ENCODE measurements at places on chromosomes 13 and 19. TPM values are rescaled to one million over a fixed set of nuclear protein-coding genes. Genes with fewer than 3 reads are reported as not detected.

DNA sequence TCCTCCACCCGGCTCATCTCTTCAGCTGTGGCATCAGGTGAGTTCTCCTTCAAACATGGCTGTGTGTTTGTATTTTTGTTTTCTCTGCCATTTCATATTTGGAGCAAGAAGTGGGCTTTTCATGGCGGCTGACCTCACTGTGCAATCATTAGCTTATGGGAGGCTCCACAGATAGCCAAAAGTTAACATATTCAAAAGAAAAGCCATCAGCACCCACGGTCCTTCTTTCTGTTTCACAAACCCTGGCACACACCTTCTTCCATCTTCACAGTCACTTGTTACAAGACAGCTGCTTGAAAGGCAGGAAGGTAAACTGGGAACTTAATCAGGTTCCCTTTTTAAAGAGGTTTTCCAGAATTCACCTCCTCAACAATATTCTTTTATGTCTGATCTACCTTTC lies 69.3 kb upstream of the ATP12A start:
- H3K4me3 ChIP-seq = no peak overlapping the region
- peaks cover 8% of the 10 kb centered on the region for H3K4me1 ChIP-seq
- no peaks in the 10 kb centered on the region for H3K27me3 ChIP-seq
- no peak overlapping the region for H3K27ac ChIP-seq
- no peaks in the 10 kb centered on the region for H3K36me3 ChIP-seq
- DNase-seq = no peak

DNA sequence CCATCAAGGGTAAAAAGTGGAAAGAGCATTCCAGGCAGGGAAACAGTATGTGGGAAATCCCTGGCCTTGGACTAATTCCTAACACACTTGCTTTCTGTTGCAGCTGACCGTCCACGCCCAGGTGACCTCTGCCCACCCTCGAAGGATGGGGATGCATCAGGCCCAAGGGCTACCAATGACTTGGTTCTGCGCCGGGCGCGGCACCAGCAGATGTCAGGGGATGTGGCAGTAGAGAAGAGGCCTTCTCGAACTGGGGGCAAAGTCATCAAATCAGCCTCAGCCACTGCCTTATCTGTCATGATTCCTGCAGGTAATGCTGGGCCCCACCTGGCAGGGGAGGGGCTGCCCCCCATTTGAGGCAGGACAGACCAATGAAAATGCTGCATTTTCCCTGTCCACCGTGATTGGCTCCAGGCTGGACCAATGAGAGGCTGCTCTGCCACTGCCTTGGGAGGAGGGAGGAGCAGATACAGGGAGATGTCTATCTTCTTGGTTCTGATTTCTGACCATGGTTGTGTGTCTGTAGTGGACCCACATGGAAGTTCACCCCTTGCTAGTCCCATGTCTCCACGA lies 12.6 kb downstream of the DNASE2 start:
- no peaks in the 10 kb centered on the region for H3K27me3 ChIP-seq
- H3K4me1 ChIP-seq = peaks cover 5% of the 10 kb centered on the region
- no peak for DNase-seq
- no peak overlapping the region for H3K27ac ChIP-seq
- H3K4me3 ChIP-seq = no peak overlapping the region

The GRIK5 gene
- 0.19 TPM for total RNA-seq

DNA sequence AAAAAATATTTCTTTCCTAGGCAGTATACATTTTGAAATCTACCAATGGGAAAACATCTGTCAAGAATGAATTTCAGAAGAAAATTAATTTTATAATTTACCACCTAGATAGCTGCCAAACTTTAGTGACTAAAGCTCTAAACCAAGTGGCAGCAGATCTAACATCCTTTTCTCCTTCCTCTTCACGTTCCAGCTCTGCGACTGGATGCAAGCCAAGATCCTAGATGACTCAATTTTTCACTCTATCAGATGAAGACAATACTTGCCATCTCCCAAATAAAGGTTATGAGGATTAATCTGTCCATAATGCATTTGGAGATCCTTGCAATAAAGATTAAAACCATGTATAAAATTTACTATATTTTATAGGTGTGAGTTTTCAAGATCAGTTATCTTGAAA lies 66.7 kb upstream of the MIR17HG start:
- no peak overlapping the region for H3K4me3 ChIP-seq
- no peaks in the 10 kb centered on the region for H3K4me1 ChIP-seq
- H3K27ac ChIP-seq = no peak overlapping the region
- DNase-seq = no peak

DNA sequence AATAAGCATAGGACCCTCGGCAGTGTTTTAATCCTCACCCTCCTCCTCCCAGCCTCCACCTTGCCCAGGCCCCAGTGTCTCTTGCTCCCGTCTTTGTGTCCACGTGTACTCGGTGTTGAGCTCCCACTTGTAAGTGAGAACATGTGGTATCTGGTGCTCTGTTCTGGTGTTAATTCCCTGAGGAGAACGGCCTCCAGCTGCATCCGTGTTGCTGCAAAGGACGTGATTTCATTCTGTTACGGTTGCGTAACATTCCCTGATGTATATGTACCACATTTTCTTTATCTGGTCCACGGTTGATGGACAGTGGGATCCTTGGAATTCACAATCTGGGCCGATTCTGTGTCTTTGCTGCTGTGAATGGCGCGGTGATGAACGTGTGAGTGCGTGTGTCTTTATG lies 44.7 kb upstream of the TFDP1 start:
- no peak overlapping the region for H3K4me3 ChIP-seq
- H3K27me3 ChIP-seq = no peaks in the 10 kb centered on the region
- DNase-seq = no peak
- no peaks in the 10 kb centered on the region for H3K4me1 ChIP-seq
- H3K36me3 ChIP-seq = 0 out of 2 replicates have a peak, but pooled peaks cover 2% of the 10 kb centered on the region

GRCh38 chr19:38880076-38880881 lies 2.2 kb upstream of the RINL start:
- no peak overlapping the region for H3K27ac ChIP-seq
- H3K4me3 ChIP-seq = no peak overlapping the region
- no peaks in the 10 kb centered on the region for H3K27me3 ChIP-seq
- no peaks in the 10 kb centered on the region for H3K36me3 ChIP-seq

DNA sequence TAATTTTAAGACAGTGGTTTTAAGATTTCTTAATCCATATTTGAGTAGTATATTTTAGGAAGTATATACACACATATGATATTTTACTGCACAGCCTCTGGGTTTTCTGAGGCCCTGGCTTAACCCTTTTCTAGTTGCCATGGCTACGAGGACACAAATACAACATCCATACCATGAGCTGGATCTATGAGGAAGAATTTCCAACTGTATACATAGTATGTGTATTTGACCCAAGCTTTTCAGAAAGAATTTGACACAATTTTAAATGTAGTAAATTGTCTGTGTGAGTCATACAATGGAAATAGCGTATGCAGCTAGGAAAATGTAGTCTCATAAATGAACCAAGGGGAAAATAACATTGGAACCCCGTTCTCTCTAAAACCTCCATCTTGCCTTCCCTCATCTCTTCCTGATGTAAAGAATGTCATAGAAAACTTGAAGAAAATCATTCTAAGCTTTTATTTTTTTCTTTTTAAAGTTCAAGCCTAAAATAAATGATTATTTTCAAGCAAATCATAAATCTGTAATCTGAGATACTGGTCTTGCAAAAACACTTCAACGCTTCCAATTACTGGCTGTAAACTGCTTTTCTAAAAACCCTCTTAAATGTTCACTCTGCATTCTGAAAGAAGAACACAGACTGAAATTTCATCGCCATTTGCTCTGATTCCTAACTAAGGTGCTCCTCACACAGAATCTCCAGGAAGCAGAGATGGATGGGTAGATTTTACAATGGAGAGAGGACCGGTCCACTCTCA lies 172.4 kb downstream of the LACC1 start:
- H3K27me3 ChIP-seq = no peaks in the 10 kb centered on the region
- no peak overlapping the region for H3K27ac ChIP-seq
- H3K36me3 ChIP-seq = no peaks in the 10 kb centered on the region
- DNase-seq = no peak
- no peak overlapping the region for H3K4me3 ChIP-seq

- DNase-seq = no peak
- no peaks in the 10 kb centered on the region for H3K4me1 ChIP-seq
- no peaks in the 10 kb centered on the region for H3K27me3 ChIP-seq
- no peaks in the 10 kb centered on the region for H3K36me3 ChIP-seq
- H3K27ac ChIP-seq = no peak overlapping the region
These were observed 570.9 kb downstream of the GPC6 start for GRCh38 chr13:93797463-93797862.

DNA sequence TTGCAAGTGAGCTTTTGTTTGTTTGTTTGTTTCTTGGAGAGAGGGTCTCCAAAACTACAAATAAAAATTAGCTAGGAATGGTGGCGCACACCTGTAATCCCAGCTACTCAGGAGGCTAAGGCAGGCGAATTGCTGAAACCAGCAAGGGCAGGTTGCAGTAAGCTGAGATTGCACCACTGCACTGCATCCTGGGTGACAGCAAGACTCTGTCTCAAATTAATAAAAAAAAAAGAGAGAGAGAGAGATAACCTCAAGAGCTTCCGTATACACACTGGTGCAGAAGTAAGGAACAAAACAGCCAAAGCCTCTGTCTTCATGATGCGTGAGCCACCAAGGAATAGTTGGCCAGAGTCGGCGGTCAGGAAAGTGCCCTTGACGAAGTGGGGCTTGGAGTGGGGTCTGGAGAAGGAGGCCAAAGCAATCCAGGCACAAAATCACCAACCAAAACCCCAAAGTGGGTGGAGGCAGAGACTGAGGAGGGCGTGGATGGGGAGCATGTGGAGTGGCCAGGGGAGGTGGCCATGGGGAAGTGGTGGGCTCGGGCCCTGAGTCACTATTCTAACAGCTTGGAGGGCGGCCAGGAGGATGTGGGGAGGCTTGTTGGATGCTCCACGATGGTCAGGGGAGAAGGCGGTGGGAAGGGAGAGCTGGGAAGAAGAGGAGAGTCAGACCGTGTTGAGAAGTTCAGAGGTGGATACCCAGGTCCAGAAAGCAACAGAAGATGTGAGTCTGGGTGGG lies 21.2 kb upstream of the TOMM40 start:
- no peak overlapping the region for H3K27ac ChIP-seq
- no peak for DNase-seq
- H3K4me3 ChIP-seq = no peak overlapping the region
- H3K4me1 ChIP-seq = no peaks in the 10 kb centered on the region
- H3K27me3 ChIP-seq = no peaks in the 10 kb centered on the region

The ERFL gene
- 0.19 TPM for total RNA-seq

The PSG5 gene
- total RNA-seq = not detected

The RHPN2 gene
- 4.5 TPM for total RNA-seq

DNA sequence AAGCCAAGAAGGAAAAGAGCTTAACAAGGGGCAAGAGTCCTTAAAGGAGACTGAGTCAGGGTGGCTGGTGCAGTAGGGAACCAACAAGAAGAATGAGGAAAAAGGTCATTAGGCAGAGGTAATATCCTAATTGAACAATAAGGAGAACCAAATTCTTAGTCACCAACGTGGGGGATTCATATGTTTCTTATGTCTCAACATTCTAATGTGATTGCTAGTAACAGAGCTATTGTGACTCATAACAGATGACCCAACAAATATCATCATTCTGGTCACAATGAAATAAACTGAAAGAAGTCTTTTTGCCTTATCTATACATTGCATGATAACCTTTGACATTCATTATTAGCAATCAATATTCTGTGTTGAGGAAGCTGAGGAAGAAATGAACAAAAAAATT lies 101.6 kb downstream of the RAP2A start:
- H3K27ac ChIP-seq = no peak overlapping the region
- no peaks in the 10 kb centered on the region for H3K36me3 ChIP-seq
- peaks cover 6% of the 10 kb centered on the region for H3K4me1 ChIP-seq
- no peak overlapping the region for H3K4me3 ChIP-seq
- H3K27me3 ChIP-seq = no peaks in the 10 kb centered on the region

GRCh38 chr19:45218426-45218825 lies 26.8 kb downstream of the EXOC3L2 start:
- no peaks in the 10 kb centered on the region for H3K4me1 ChIP-seq
- H3K27me3 ChIP-seq = peaks cover 3% of the 10 kb centered on the region
- no peak overlapping the region for H3K27ac ChIP-seq
- no peak for DNase-seq
- H3K36me3 ChIP-seq = no peaks in the 10 kb centered on the region
- H3K4me3 ChIP-seq = no peak overlapping the region

The NLRP9 gene
- total RNA-seq = not detected

Data from GM12878 (cell line).